ENCODE measurements at places on chromosomes 12 and 14.

DNA sequence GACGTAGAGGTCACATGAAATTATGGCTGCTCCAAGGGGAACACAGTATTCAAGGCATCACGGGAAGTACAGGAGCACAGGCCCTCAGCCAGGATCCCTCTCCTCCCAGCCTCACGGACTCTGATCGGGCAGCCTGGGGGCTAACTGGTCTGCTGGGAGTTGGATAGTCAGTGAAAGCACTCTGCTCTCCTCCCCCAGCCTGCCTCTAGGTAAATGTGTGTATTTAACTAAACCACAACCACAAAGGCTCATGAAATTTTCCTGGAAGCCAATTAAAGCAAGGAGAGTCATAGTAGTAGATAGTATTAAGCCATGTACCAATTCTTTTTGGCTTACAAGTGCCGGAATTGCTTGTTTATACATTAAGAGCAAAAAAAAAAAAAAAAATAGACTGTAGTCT is 254.3 kb downstream of the MSRB3 start:
- DNase-seq, result peak; percentile 62

DNA sequence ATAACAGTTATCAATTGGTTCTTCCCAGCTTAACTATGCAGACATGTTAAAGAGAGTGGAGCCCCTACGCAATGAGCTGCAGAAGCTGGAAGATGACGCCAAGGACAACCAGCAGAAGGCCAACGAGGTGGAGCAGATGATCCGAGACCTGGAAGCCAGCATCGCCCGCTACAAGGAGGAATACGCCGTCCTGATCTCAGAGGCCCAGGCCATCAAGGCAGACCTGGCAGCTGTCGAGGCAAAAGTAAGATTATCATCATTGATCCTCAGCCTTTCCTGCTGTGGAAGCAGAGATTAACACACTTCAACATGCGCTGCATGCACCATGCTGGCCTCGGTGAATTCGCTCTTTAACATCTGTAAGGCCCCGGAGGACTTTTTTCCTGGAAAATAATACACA is 53.6 kb downstream of the HSP90AA1 start:
- DNase-seq, result no peak

DNA sequence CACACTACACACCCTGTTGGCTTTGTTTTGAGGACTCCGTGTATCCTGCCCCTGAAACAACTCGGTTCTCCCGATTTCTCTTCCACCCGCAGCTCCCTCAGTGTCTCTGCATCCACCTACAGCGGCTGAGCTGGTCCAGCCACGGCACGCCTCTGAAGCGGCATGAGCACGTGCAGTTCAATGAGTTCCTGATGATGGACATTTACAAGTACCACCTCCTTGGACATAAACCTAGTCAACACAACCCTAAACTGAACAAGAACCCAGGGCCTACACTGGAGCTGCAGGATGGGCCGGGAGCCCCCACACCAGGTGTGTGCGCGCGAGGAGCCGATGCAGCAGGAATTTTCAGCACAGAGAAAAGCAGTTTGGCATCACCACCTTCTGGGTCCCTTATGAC is 10.5 kb downstream of the ALKBH2 start:
- DNase-seq, result no peak

DNA sequence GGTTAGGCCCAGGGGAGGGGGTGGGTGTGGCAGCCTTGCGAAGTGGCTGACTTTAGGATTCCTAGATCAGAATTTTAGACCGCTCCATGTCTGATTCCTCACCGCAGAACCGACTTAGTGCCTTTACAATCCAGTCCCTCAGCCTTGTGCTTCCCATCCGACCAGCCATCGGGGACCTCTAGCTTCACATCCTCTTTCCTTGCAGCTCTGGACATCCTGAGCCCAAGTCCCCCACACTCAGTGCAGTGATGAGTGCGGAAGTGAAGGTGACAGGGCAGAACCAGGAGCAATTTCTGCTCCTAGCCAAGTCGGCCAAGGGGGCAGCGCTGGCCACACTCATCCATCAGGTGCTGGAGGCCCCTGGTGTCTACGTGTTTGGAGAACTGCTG is 557 bp downstream of the COPS7A start:
- peak; percentile 20 for DNase-seq

GRCh38 chr12:109701064-109701463 is 12.6 kb upstream of the FAM222A start:
- no peak for DNase-seq

- no peak for DNase-seq
These were observed 29.7 kb downstream of the PRMT8 start for GRCh38 chr12:3520711-3521110.

DNA sequence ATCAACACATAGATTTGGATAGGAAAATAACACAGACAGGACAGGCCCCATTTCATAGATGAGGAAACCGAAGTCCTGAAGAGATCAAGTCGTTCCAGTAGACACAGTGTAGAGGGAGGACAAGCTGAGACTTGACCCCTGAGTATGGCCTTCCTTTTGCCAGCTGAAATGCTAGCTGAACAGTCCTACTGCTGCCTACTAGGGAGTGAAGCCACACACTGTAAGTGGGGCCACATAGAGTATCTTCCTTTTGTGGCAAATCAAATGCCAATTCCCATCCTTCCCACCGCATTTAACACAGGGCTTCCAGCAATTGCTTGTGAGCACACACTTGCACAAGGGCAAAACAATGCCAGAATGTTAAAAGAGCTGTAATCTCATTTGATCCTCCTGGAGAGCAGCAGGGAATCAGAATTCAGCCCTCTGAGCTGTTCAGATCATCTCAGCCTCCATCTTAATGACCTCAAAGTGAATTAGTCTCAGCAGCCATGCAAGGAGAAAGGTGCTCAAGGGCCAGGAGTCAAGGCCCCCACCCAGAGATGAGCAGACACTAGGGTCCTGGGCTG is 380.5 kb downstream of the EMP1 start:
- DNase-seq, result no peak

- DNase-seq, result no peak
These were observed 398.0 kb upstream of the FAR2 start for GRCh38 chr12:28750946-28751685.

DNA sequence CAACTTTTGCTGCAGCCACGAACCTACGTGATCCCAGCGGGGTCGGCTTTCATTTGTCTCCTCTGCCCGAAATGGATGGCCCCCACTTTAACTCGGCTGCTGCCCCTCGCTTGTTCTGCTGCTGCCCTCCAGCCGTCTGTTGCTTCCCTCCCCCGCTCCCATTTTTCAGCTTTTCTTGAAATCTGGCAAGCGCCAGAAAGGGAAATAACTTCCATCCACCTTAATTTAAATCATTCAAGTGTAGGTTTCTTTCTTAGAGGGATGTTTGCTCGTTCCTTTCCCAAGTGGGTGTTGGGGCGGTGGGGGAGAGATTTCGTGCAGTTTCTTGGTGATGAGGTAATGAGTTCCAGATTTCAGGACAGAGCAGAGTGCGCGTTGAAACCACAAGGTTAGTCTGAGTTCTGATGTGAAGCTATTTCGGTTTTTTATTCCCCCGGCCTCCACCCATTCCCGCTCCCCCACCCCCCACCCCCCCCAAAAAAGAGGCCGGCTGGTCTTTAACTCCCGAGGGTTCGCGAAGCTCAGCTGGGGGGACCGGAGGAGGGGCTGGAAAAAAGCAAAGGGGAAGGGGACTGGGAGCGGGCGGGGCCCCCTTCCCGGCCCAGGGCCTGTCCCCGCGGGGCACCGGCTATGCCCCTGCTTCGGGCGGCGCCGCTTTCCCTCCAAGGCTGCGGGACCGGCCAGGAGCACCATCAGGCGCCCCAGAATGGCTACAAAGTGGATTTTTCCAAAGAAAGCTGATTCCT is 2.2 kb upstream of the ZFP36L1 start:
- peak; percentile 96 for DNase-seq

GRCh38 chr12:106139422-106140171 is 843 bp upstream of the NUAK1 start:
- DNase-seq, result peak; percentile 76

DNA sequence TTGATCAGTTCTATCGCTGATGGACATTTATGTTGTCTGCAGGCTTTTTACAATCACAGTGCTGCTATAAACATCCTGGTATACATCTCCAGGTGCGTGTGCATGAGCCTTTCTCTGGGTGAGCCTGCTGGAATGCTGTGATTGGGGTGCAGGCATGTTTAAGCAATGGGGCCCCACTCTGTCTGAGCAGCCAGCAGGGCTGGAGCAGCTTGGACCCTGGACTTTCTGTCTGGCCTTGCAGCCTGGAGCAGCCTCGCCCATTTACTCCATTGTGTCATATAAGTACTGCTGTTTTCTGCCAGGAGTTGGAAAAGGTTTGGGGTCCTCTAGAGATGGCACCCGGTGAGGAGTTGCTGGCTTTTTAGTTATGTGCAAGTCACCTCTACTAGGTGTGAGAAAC is 199.0 kb downstream of the KIF26A start:
- no peak for DNase-seq

GRCh38 chr12:13836099-13836498 is 145.3 kb downstream of the GRIN2B start:
- no peak for DNase-seq

- no peak for DNase-seq
These were observed 73.2 kb upstream of the EGLN3 start for GRCh38 chr14:34023824-34024767.

GRCh38 chr12:129551441-129551840 is 352.4 kb downstream of the TMEM132D start:
- DNase-seq, result no peak

DNA sequence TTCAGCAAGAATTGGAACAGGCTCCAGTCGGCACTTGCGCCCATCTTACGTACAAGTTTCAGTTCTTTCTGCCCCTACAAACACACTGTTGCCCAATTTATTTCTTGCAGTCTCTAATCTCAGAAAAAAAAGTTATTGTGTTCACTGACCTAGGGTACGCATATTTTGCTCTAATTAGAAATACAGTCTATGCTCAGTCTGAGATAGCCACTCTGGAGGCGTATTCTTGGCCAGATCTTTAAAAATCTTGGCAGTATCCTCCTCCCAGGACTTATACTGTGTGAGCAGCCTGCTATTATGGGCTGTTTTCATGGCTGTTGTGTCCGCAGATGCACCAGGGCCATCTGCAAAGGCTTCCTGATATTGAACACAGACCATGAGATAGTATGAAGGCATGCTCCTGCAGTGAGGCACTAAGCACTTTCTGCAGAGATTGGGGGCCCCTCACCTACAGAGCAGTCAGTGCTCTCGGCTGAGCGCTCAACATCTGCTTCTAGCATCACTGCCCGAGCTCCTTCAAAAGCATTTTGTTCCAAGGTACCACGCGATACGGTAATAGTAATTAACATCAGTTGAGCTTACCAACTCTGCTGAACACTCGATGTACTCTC is 57.9 kb downstream of the PPM1H start:
- DNase-seq, result no peak

DNA sequence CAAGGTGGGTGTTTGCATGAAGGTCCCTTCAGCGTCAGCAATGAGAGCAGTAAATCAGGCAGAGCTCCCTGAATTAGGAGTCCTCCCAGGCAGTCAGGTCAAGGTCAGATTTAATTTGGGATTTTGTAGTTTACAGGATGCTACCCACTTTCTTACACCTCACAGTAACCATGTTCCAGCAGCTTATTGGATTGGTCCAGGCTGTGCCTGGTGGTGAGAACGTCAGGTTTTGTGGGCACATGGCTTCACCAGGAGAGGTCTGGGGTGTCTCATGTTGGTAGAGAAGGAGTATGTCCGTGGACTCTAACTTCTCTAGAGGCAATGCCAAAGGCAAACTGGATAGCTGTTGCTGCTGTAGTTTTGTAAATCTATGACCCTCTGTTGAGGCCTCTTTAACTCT is 158.3 kb downstream of the CACNA1C start:
- no peak for DNase-seq

DNA sequence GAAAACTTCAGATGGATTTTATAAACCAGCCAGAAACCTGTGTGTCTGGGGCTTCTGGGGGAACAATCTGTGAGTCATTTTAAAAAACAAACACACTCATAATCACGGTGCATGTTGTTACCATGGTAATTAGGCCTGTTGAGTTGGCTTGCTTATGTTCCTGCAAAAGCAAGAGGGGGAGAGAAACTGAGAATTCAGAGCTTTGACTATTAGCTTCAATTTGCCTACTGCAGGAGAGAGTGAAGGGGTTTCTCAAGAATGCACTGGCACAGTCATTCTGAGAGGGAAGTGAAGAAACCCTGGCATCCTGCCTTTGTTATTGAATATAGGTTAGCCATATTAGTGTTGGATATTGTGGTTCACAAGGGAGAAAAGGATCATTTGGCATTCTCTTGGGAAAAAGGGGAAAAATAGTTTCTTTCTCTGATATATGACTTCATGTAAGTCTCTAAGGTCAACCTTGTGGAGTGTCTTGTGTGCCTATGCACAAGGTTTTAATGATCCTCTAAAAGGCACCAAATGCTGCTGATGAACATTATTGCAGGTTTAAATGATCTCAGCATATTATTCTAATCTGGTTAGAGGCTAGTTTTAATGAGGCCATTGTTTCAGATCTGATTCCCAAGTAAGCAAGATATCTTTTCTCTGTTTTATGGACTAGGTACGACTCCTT is 12.9 kb downstream of the GNG2 start:
- peak; percentile 94 for DNase-seq

- no peak for DNase-seq
These were observed 48.4 kb downstream of the FNTB start for GRCh38 chr14:65035049-65035448.

GRCh38 chr14:96852823-96853422 is 55.7 kb downstream of the VRK1 start:
- peak; percentile 40 for DNase-seq

DNA sequence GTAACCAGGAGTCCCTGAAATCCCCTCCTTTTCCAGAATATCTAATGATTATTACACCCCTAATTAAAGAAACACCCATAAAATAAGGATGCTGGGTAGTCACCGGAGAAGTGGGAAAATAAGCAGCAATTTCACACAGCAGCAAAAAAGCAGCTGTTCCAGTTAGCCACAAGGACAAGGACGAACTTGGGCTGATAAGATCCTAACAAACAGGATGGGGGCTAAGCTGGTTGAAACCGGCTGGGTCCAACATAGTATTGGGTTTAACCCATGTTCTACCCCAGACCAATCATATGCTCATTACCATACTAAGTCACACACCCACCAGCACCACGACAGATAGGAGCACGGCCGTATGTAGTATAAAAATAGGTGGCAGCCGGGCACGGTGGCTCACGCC is 100.7 kb downstream of the RPL10L start:
- DNase-seq, result no peak

- peak; percentile 3 for DNase-seq
These were observed 1036.2 kb upstream of the FLRT2 start for GRCh38 chr14:84493779-84494178.

DNA sequence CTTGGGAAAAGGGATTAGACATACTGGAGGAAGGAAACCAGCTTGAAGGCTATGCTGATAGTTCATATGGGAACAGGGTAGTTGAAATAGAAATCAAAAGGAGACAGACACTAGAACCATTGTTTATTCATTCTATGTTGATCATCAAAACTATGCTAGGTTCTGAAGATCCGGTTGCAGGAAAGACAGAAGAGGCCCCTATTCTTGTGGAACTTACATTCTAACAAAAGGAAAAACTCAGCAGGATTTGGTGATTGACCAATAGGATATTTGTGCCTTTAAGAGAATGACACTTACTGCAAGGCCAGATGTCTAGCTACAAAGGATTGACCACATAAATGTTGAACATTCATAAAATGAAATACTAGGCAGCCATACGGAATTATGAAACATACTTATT is 179.2 kb downstream of the AKAP6 start:
- DNase-seq, result peak; percentile 30

GRCh38 chr12:67456431-67456901 is 187.3 kb downstream of the CAND1 start:
- peak; percentile 89 for DNase-seq

GRCh38 chr14:104113631-104114420 is 24.6 kb upstream of the KIF26A start:
- DNase-seq, result no peak
